ENCODE measurements at places on chromosomes 4 and X. TPM values are rescaled to one million over a fixed set of nuclear protein-coding genes. Genes with fewer than 3 reads are reported as not detected.

- DNase-seq: no peak
Observed at GRCh38 chrX:153244767-153245166, 65.7 kb downstream of the MAGEA1 start.

DNA sequence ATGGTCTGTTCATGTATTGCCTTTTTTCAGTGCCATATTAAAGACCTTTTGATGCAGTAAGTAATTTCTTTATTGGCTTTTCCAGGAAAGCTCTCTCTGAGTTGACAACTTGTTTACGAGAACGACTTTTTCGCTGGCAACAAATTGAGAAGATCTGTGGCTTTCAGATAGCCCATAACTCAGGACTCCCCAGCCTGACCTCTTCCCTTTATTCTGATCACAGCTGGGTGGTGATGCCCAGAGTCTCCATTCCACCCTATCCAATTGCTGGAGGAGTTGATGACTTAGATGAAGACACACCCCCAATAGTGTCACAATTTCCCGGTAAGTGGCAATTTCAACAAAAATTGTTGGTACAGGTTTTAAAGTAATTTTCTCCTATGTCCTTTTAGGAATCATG is 148.0 kb downstream of the STIM2 start:
- no peak for DNase-seq

GRCh38 chr4:87497159-87497558 is 32.0 kb downstream of the SPARCL1 start:
- no peak for DNase-seq

DNA sequence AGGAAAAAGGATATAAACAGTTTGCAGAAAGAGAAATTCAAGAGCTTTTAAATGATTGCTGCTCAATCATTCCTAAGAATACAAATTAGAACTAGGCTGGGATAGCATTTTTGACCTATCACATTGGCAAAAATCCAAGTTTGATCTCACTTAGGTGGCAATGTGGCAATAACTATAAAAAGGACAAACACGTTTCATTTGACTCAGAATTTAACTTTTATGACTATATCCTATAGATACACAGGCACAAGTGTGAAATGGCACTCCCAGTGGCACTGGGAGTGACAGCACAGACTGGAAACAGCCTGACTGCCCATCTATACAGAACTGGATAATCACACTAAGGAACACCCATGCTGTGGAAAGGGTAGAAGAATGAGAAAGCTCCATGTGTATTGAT is 11.1 kb downstream of the CENPU start:
- DNase-seq: no peak

GRCh38 chr4:149493492-149493891 is 322.2 kb downstream of the IQCM start:
- no peak for DNase-seq

- no peak for DNase-seq
Observed at GRCh38 chr4:87824352-87824751, 8.4 kb upstream of the MEPE start.

DNA sequence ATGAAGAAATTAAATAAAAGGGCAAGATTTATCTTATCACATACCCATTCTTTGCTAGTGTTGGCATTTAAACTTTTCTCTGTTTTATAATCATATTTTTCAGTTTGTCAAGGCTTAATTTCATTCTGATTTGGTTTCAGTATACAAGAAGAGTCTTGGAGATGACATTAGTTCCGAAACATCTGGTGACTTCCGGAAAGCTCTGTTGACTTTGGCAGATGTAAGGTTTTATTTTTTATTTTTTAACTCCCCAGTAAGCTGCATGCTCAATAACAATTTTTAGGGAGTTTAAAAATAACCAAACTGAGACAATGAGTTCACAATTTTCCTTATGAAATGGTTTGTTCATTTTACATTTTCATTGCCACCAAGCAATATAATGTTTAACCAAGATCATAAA is 39.8 kb downstream of the ANXA3 start:
- no peak for DNase-seq

GRCh38 chrX:2594491-2594890 is 93.7 kb upstream of the DHRSX start:
- no peak for DNase-seq

DNA sequence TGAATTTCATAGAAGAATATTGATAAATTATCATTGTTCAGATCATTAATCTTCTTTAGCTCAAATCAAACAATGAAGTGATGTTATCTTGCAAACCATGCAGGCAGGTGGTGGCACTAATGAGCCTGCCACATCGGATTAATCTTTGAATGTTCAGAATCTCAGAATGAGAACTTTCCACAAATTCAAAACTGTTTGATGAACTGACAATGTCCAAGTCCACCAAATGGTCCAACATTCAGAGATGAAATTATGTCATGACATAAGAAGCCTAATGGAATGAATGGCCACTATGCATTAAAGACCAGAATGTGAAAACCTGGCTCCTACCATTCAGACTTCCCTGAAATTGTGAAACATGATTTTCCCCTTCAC is 67.5 kb downstream of the SORBS2 start:
- no peak for DNase-seq

DNA sequence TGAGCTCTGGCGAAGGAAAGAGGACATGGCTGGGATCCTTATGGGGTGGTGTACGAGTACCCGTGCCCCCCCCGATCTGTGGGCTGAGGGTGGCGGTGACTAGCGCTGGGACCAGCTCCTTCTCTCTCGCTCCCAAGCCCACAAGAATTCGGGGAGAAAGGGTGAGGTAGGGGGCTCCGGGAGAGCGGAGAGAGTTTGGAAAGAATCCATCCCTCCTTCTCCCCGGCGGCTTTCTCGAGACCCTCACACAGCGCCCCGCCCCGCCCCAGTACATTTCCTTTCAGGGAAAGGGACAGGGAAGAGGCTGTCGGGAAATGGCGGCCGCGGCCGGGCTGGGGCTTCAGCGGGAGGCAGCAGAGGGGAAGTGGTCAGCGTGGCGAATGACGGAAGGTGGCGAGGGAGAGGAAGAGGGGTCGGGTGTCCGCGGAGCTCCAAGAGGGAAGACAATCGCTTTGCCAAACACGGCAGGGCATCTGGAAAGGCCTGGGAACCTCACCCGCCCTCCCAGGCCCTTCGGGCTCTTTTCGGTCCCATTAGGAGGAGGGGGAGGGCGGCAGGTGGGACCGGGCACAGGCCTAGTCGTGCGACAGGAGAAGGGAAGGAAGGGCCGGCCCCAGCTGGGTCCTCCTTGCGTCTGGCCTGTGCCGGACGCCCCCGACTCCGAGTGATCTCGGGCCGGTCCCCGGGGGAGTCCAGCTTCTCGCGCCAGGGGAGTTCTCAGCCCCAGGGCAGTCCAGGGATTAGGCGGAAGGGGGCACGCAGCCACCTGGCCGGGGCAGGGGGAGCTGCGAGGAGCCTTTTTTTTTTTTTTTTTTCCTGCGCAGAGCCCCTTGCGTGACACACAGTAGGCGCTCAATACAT is 10.2 kb downstream of the HNRNPH2 start:
- no peak for DNase-seq

TMEM31 gene
- not detected for total RNA-seq

GRCh38 chr4:67036791-67037190 is 508.5 kb downstream of the CENPC start:
- no peak for DNase-seq

DNA sequence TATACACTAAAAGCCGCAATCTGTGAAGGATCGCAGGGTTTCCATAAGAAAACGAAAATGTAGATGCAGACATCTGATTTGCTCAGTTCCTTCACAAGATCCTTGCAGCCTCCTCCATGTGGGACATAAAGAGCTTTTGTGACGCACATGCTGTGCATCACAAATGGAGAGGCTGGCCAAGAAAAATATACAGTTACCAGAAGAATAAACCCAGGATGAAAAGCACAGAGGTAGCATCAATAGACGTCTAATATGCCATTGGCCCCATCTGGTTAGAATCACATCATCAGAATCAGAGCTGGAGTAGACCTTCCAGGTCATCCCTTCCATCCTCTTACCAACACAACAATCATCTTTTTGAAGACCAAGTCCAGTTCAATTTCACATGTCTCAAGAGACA is 517.4 kb downstream of the RAB28 start:
- DNase-seq: no peak

DNA sequence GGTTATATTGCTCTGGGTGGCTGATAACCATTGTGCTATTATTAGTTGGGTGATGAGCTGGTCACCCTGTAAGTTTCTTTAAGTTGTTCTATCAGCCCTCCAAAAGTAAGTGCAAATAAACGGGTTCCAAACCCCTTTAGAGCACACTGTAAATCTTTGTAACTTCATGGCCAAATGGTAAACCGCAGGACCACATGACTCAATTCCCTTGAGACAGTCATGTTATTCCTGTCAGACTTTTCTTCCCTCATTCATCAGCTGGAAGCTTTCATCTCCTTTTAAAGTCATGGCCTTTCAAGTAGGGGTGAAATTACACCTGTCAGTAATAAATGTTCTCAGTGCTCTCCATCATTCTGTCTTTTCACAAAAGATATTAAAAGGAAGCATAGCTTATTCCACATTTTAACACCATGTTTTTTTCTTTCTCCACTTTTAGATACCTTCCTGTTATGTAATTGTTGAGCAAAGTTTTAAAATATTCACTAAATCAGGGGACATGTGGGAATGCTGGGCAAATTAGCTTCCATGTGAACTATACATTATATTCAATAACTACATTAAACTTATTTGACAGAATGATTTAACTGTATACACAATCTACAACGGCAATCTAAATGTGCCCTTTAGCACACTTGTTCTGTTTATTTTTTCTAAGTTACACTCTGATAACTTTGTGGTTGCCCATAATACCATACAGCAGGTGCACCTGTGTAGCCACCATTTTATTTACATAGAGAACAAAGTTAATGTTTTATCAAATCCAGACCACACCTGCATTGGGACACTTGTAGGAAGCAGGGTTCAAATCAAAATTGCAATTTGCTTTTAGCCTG is 275.5 kb downstream of the CFAP299 start:
- DNase-seq: no peak

DNA sequence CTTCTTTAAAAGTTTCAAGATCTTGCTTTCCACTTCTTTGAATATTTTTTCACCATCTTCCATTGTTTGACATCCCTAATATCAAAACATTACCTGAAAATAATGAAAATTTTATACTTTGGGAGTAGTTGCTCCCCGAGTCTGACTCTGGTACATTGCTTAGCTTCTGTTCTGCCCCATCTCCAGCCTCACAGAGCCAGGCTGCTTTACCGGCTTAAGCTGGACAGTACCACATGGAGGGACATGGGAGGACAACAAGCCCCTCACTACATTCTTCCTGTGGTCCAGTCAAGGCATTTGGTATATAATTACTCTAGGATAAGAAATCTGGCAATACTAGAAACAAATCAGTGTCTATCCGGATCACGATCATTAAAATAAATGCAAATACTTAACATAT is 60.2 kb downstream of the UGT8 start:
- DNase-seq: no peak
